Activated CD4-positive, CD25-positive, alpha-beta regulatory T cell (primary cell): ENCODE measurements at places on chromosomes 6 and 20.

- no peak for DNase-seq
Observed at GRCh38 chr20:53887973-53888372, 182.4 kb downstream of the BCAS1 start.

DNA sequence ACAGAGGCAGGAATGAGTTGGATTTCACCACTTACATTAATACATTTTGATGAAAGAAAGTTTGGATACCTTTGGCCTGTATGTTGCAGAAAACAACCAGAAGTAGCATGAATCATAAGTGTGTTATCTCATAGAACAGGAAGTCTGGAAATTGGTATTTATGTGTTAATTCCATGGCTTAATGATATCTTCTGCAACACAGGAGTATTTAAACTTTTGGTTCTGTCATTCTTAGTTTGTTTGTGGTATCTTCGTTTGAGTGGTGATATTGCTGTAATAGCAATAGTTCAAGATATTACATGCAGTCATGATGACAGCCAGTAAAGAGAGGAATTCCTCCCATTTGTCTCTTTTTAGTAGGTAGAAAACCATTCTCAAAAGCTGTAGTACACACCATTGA is 177.3 kb downstream of the CDKAL1 start:
- no peak for DNase-seq

- no peak for DNase-seq
Observed at GRCh38 chr20:34001378-34001777, 7.7 kb downstream of the RALY start.

DNA sequence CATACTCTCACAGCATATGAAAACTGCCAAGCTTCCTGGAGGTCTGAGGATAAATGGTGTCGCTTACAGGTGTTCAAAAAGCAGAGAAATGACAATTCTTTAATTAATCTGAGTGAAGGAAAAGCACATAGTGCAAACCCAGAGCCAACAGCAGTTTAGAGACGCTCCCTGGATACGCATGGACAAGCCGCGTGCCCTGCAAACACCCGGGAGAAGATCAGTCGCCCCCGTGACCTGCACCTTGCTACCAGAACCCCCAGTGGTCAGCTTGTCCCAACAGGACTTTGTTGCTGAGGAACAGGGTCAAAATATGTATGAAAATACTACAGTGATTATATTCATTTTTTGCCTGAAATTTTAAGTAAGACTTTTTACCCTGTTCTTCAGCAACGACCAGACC is 93.9 kb downstream of the PSMG4 start:
- no peak for DNase-seq

GRCh38 chr20:57157106-57157691 is 109.2 kb downstream of the BMP7 start:
- no peak for DNase-seq

- DNase-seq: peak; percentile 10
Observed at GRCh38 chr6:30743099-30744053, 889 bp upstream of the FLOT1 start.

DNA sequence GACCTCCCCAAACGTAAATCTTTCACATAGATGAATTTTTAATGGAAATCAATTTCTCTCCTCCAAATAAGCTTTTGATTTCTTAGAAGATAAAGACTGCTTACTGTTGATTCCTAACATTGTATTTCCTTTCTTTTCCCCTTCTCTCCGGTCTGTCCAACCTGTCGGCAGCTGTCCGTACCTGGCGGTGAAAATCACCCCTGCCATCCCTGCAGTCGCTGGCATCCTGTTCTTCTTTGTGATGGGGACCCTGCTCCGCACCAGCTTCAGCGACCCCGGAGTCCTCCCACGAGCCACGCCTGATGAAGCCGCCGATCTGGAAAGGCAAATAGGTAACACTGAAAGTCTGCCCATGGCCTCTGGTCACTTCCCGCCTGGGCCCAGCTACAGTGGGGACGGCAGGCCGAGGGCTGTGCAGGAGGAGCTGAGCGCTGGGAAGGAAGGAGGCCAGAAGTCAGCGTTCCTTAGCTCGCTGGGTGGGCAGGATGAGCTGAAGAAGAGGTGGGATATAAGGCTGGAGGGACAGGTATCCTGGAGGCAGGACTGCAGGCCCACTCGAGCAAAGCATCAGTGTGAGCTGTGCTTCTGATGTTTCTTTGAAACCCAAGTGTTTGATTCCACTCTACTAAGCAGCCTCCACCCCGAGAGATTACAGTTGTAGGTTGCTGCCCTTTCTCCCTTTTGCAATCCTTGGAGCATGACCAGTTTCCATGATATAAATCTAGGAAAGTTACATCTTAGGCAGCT is 161.6 kb downstream of the ZDHHC14 start:
- DNase-seq: no peak

DNA sequence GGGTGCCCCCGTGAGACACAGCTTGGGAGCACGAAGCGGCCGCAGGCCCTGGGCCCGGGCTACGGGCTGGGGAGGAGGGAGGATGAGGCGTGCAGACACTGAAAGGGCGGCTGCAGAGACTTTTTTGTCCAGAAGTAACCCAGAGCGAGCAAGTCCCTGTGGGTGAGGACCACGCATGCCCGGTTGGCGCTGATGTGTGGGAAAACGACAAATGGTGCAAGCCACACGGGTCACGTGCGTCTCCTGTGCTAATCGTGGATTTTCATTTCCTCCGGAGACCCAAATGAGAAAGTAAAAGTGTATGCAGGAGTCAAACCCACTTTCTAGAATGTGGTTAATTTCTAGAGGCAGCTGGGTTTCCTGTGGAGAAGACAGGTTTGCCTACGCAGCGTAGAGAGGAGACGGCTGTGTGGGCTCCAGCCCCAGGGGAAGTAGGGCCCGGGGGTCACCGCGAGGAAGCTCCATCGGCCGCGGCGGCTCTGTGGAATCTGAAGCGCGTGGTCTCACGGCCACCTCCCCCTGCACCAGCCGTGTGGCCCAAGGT is 19.0 kb downstream of the DLL1 start:
- DNase-seq: peak; percentile 41

GRCh38 chr6:165109011-165109410 is 200.4 kb downstream of the C6orf118 start:
- DNase-seq: no peak

DNA sequence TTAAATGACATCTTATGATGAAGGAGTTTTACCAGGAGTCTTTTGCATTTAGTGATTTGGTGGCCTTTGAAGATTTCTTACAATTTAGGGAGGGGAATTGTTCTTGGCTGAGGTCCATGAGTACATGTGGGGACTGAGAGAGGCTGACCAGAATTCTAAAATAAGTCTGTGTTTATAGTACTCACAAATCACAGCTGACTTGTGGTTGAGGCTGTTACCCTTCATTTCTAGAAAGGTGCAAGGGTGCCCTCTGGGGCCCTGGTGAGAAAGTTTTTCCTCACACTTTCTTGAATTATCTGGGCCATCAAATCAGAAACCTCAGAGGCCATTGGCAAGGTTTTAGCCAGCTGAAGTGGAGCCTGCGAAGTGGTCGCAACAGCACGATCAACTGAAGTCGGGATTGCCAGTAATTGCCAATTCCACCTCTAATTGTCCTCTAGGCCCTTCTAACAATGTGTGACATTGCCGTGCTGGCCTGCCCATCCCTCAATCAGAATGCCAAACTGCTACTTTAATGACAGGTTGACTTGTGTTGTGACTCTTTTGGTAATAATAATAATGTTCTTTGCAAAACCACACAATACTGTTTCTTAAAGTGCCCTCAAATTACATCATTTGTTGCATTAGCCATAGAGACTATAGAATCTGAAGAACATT is 221.6 kb downstream of the OGFRL1 start:
- no peak for DNase-seq

DNA sequence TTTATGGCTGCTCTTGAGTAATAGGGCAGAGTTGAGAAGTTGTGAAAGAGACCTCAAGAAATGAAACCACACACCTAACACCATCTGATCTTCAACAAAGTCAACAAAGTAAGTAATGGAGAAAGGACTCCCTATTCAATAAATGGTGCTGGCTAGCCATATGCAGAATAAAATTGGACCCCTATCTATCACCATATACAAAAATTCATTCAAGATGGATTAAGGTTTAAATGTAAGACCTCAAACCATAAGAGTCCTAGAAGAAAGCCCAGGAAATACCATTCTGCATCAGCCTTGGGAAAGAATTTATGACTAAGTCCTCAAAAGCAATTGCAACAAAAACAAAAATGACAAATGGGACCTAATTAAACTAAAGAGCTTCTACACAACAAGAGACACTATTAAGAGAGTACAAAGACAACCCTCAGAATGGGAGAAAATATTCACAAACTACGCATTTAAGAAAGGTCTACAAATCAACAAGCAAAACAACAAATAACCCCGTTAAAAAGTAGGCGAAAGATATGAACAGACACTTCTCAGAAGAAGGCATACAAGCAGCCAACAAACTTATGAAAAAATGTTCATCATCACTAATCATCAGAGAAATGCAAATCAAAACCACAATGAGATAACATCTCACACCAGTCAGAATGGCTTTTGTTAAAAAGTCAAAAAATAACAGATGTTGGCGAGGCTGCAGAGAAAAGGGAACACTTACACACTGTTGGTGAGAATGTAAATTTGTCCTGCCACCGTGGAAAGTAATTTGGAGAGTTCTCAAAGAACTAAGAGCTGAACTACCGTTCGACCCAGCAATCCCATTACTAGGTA is 4.0 kb downstream of the MAP3K5 start:
- DNase-seq: no peak
